Endodermal cell (in vitro differentiated cells): ENCODE measurements at places on chromosomes 1 and 21. TPM values are rescaled to one million over a fixed set of nuclear protein-coding genes. Genes with fewer than 3 reads are reported as not detected.

DNA sequence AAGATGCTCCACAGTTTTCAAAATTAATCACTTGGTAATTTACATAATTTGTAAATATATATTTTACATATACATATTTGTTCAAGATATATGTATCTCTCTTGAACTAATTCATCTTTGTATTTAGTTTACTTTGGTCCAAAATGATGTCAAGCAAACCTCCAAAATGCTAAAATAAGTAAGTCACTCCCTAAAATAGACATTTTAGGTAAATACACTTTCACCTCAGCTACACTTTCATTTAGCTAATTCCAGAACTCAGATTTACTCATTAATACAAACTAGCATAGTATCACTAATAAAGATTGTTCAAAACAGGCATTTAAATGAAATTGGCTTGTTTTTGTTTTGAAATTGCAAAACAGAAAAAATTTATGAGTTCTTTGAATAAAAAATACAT lies 40.6 kb downstream of the AHCTF1 start:
- DNase-seq, result no peak

DNA sequence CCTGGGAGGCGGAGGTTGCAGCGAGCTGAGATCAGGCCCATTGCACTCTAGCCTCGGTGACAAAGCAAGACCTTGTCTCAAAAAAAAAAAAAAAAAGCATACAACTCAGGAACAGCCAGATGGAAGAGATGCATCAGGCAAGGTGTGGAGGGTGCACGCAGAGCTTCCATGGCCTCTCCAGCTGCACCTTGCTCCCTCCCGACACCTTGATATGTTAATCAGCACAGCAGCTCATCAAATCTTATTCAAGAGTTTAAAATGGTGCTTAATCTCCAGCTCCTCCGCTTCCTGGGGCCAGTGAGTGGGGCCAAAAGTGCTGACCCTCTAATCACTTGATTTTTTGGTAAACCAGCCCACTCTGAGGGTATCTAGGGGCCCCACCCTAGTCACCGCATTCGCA lies 29.3 kb upstream of the FAM89A start:
- no peak for DNase-seq

DNA sequence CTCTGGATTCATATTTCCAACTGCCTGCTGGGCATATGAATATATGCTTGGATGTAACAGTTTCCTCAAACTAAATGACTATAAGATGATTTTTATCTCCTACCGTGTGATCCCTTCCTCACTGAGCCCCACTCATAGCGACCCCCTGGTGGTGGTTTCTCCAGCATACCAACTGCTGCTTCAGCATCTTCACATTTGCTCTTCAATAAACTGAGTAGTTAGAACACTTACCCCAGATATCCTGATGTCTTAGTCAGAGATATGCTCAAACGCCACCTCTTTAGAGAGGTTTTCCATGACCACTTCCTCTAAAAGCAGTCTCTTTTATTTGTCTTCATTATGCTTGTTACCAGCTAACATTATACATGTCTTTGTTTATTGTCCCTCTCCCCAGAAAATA lies 10.2 kb upstream of the HNRNPR start:
- DNase-seq, result no peak

Gene STXBP3
- 38.5 to 52.2 TPM (median 43.3 TPM) in 3 replicates for total RNA-seq

GRCh38 chr1:228398741-228399461 lies 7.7 kb downstream of the TRIM11 start:
- peak; percentile 33 for DNase-seq

DNA sequence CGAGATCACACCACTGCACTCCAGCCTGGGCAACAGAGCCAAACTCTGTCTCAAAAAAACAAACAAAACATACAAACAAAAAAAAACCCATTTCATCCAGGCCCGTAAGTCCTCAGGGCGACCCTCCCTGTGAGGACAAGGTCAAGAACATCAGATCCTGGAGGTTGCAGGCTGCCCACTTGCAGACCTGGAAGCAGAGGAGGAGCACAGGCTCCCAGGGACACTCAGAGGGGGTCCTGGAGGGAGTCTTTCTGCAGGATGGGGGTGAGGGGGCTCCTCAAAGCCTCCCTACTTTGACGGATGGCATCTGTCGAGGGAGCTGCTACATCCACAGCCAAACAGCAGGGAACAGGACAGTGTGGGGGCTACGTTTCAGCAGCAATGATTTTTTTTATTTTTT lies 47.2 kb downstream of the RIPK4 start:
- no peak for DNase-seq
